ENCODE measurements at places on chromosomes 6 and 20. TPM values are rescaled to one million over a fixed set of nuclear protein-coding genes. Genes with fewer than 3 reads are reported as not detected.

DNA sequence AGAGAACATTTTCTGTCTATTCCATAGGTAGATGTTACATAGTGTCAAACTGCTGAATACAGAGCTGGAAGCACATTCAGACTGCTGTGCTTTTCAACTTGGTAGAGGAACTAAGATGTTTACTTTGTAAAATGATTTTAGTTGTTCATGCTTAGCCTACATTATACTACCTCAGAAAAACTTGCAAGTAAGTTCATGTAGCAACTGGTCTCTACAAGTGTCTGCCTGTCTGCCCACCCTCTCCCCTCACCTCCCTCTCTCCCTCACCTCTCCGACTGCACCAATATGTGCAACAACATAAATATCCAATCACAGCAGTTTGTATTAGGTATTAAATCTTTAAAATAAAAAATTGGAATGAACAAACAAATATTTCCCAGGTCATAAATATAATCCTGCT, 25.3 kb downstream of the ELOVL4 start:
- peak; percentile 69 for DNase-seq

OR2B6 gene
- not detected for total RNA-seq

GRCh38 chr6:37256692-37257319, 766 bp upstream of the TBC1D22B start:
- peak; percentile 87 for DNase-seq

DNA sequence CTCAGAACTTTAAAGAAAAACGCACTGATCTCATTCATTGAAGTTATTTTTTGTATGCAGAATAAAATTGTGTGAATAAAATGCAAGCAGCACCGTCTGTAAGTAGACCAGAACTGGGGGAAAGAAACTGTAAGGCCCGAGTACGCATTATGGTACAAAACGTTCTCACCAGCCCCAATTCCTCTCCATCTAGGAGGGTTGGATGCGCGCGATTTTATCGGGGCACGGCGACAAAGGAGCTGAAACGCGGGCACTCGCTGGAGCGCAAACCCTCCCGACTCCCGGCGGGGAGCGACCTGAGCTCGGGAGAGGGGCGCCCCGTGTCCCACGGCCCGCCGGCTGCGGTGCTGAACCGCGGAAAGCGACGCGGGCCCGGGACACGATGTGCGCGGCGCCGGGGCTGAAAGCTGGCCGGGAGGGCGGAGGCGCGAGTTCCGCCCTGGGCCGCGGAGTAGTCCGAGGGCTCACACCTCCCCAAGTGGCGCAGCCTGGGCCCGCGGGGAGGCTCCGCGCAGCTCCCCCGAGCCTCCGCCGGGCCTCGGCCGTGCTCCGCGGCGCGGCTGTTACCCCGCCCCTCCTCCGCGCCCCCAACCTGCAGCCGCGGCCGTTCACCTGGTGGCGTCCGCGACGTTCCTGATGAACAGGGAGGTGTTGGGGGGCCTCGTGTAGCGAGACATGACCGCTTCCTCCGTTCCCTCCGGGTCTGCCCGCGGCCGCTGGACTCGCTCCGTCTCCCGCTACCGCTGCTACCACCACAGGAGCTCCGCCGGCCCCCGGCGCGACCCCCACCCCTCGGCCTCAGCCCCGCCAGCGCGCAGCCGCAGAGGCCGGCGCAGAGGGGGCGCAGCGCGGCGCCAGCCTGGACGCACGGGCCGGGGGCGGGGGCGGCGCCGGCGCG, at the start of gene SRSF12:
SRSF12 (minus strand) TSS at position 861 of the 898 bp plus-strand sequence; CDS start at position 677, 184 bp downstream.
- no peak for DNase-seq

- no peak for DNase-seq
Measured at GRCh38 chr6:109503327-109504224, 20.6 kb upstream of the ZBTB24 start.

DNA sequence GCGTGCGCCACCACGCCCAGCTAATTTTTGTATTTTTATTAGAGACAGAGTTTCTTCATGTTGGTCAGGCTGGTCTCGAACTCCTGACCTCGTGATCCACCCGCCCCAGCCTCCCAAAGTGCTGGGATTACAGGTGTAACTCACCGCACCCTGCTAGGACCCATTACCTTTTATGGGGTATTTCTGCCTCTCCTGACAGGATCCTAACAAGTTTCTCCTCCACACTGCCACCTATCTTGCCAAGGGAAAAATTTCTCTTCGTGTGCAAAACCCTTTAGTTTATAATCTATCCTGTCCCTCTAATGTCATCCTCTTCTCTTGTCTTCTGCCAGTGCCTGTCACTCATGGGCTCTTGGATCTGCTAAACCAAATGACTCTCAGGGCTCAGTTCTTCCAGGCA, 1.9 kb downstream of the STMND1 start:
- no peak for DNase-seq

DNA sequence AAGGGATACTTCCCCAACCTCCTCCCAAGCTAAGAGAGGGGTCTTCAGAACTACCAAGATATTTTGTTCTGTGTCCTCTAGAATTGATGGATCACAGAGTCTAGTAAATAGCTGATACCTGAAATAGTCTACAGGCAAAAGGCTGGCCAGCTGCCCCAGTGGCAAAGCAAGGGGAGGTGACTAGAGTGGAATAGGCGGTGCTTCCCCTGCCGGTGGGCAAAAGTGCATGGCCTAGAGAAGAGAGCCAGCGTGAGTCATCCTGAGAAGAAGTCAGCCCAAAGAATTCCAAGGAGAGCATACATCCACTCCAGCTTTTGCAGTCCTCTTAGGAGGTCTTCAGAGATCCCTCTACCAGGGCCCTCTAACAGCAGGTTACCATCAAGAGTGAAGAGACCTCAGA, 14.7 kb downstream of the DPPA5 start:
- no peak for DNase-seq

DNA sequence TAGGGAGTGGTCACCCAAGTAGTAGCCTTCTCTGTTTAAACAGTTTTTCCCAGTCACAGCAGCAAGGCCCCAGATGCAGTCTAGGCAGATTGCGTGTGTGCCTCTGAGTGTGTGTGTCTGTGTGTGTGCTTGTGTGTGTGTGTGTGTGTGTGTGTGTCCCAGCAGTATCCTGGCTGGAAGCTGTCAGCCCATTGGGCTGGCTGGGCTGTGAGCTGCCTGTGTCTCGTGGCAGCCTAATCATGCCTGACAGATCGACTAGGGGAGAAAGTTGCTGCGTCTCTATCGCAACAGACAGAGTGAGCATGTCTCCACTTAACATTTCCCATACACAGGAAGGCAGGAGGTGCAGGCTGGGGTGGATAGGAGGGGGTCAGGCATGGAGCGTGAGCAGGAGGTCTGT, 42.9 kb upstream of the LRFN2 start:
- no peak for DNase-seq

GRCh38 chr6:71706523-71706922, 179.8 kb upstream of the RIMS1 start:
- no peak for DNase-seq

- DNase-seq, result no peak
Measured at GRCh38 chr6:39893286-39893685, 41.0 kb downstream of the MOCS1 start.

CEP250 gene
- 15.0 TPM for total RNA-seq

DNA sequence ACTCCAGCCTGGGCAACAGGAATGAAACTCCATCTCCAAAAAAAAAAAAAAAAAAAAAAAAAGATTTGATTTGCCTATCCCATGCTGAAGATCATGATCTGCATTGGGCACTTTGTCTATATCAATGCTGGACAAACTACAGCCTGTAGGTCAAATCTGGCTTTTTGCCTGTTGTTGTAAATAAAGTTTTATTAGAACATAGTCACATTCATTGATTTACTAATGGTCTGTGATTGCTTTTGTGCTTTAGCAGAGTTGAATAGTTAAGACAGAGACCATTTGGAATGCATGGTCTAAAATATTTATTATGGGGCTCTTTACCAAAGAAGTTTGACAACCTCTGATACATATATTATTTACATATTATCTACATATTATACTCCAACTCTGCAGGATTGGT, 14.0 kb downstream of the PBOV1 start:
- DNase-seq, result no peak
